ENCODE measurements at places on chromosomes 16 and 17.

- no peak for DNase-seq
Observed at GRCh38 chr17:74028354-74029116, 174.9 kb upstream of the RPL38 start.

DNA sequence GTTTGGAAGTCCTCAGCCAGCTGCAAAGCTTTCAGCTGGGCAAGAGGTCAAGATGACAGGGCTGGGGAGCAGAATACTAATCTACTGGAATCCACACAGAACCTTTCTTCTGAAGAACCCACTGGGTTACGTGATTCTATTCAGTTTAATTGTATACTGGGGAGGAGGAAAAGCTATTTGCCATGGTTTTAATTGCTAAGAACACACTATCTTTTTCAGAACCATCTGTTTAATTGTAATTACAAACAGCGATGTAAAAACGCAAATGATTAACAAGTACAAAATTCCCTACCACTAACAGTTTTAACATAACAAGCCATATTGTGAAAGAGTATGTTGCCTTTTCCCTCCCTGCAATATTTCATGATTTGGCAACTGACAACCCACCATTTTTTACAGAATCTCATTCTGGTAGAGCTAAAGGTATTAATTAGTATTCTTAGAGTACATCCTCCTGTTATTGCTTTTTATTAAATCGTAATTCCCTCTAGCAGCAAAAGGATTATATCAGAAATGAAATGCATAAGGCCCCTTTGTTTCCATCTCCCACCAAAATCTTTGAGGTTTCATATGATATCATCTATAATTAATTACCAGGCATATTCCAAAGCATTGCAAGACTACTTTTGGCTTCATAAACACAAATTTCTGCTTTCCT, 12.1 kb downstream of the HYDIN start:
- DNase-seq, result no peak

DNA sequence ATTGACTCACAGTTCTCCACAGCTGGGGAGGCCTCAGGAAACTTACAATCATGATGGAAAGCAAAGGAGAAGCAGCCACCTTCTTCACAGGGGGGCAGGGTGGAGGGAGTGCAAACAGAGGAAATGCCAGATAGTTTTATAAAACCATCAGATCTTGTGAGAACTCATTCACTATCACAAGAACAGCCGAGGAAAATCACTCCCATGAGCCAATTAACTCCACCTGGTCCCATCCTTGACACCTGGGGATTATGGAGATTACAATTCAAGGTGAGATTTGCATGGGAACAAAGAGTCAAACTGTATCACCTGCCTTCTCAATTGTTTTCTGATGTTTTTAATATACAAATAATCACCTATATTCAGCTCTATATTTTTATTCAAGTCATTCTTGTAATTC, 1527.3 kb upstream of the GOT2 start:
- DNase-seq, result no peak

DNA sequence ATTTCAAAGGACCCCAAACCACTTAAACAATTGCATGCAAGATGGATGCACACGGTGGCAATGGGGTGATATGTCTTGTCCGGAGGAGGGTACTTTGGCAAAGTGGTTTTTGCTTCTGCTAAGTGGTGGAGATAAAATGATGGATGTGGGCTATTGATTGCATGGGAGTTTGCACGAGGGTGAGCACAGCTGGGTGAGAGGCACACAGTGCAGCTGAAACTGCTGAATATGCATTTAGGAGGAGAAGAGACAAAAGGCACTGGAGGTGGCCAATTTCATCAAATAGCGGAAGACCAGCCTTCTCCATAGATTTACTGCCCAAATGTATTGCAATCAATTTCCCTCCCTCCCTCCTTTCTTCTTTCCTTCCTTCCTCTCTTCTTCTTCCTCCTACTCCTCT, 414.4 kb upstream of the EEF2KMT start:
- no peak for DNase-seq

GRCh38 chr17:39208893-39209292, 8.8 kb downstream of the RPL19 start:
- no peak for DNase-seq

GRCh38 chr16:80055831-80056230, 455.3 kb upstream of the MAF start:
- no peak for DNase-seq

DNA sequence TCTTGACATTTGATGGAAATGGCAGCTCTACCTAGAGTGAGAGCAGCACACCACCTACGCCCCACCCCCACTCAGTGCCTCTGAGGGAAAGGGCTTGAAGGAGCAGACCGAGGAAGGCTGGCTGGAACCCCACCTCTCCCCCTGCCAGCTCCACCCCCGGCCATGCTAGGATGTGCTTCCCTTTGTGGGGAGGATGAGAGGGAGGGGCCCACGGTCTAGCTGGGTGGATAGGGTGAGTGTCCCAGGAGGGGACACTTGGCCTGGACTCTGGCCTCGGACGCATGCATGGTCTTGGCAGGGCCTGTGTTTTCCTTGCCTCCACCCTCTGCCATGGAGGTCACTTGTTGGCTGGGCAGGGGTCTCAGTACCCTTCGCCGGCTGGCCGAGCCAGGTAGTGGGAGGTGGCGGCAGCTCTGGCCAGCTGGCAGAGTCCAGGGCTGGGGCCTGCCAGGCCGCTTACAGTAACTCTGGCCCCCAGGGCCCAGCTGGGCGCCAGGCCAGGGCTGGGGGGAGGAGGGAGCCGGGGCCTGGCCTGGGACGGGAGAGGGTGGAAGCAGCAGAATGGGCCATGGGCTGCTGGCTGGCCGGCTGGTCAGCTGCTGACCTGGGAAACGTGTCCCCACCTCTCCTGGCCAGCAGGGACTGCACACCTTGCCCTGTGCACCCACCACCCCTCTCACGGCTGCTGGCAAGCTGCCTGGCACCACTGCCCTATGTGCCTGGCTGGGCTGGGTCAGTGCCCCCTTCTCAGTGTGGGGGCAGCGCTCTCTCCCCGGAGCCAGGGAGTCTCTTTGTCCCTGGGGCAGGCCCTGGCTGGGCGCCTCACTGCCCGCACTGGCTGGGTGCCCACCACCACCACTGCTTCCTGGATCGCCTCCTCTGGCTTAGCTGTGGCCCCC, 23.0 kb downstream of the RARA start:
- peak; percentile 53 for DNase-seq

DNA sequence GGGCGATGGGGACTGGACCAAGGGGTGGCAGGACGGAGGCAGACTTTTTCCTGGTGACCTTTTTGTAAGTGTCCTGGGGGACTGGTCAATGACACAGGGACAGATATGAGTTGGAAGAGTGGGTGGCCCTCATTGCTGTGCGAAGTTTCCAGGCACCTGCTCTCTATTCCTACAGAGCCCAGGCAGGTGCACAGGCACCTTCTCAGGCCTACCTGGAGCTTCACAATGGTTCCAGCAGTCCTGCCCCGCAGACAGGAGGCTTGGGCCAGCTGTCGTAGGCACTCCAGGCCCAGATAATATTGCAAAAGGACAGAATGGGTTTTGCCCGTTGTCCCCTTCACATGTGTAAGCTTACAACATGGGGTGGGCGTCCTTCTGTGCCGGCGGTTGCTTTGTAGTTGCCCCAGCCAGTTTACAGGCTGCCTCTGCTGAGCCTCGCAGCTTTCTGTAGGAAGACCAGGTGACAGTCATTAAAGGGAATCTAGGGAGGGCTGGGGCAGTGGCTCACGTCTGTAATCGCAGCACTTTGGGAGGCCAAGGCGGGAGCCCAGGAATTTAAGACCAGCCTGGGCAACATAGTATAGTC, 84.3 kb downstream of the ARHGAP23 start:
- DNase-seq, result no peak

GRCh38 chr17:47820033-47820789, 1.4 kb downstream of the OSBPL7 start:
- no peak for DNase-seq

DNA sequence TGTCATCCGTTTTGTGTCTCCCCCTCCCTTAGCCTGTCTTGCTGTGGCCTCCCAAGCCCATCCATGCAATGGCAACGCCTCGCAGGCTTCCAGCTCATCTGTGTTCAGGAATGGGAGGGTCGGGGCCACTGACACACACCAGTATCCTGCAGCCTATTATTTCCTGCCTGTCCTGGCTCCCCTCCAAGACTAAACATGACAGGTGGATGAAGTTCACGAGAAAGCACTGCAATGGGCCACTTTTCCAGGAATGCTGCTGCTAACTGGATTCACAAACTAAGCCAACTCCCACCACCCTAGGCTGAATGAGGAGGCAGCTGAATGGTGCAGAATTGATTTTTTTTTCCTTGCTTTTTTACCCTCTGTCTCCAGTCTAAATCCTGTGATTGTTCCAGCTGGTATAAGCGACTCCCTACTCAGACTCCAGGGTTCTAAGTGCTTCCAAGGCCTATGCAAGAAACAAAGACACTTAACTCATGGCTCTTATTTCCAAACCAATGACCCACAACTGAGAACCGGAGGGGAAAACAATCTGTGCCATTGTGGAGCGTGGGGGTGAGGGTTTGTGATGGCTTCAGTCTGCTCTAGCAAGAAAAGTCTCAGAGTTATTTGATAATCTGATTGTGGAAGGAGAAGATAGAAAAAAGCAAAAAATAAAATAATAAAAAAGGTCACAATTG, 23.3 kb downstream of the TMEM100 start:
- no peak for DNase-seq

DNA sequence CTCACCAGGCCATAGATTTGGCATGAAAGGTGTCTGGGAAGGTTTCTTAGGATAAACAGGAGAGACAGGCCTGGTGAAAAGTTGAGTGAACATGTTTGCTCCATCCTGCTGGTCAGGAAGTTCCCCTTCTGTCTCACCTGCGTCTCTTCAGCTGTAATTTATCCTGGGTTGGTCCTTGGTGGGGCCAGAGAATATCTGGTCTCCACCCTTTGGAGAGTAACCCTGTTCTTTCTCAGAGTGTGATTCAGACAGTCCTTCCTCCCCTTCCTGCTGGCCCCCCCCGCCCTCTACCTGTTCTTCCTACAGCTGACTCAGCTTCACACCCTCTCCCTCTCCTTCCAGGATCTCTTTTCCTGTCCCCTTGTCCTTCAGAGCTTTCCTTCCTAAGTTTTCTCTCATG, 17.1 kb downstream of the MINK1 start:
- DNase-seq, result no peak

GRCh38 chr17:64061178-64061898, 40.9 kb upstream of the ICAM2 start:
- no peak for DNase-seq

GRCh38 chr17:50696365-50696879, 11.3 kb downstream of the ANKRD40 start:
- DNase-seq, result no peak

DNA sequence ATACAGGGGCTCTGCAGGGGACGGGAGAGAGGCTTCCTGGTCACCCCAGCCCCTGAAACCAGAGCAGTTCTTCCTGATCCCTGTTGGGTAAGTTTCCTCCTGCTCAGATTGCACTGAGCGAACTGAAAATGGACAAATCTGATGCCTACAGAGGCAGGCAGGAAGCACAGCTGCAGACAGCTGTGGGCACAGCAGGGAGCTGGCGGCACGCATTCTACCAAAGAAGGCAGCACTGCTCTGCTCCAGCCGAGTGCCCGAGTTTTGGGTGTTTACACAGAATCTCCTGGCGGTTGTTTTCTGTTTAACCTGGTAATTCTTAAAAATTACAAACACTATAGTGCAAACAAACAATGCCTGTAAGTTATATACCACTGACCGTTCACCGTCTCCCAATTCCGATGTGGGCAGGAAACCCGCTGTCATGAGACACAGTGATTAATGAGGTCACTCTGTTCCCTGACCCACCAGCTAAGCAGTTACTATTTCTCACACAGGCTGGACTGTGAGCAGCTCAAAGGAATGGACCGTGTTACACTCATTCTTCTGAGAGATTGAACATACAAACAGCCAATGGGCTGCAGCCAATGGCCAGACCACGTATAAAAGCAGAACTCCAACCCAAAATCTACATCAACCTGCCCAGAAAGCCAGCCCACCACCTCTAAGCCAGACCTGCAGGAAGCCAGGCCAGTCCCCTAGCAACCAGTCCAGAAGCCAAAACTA, 25.5 kb downstream of the NSMCE1 start:
- no peak for DNase-seq

DNA sequence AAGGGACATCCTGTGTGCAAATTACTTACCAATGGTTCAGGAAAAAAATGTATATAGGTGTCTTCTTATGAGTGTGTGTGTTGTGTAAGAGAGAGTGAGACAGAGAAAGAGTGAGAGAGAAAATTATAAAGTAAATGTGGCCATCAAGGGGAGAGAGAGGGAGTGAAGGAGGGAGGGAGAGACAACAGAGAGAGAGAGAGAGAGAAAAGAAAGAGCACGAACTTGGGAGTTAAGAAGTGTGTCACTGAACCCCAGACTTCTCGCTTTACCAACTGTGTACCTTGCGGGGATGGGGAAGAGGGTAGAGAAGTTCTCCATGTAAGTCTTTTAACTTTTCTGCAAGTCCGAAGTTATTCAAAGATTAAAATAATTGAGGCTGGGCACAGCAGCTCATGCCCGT, 28.8 kb upstream of the ARL4D start:
- DNase-seq, result no peak

DNA sequence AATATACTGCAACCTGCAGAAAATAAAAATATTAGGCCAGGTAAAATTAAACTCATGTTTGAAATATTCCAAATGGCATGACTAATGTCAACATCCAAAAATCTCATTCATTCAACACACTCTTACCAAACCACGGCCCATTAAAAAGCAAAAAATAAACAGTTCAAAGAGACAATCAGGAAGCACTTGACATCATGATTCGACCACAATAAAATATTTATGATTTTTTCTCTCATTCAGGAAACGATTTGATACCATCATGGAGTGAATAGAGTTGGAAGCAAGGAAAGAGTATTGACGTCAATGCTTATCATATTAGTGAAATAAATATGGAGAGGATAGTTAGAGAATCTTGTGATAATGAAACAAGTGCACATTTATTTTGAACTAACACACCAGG, 354.1 kb downstream of the KCNJ2 start:
- DNase-seq, result no peak

DNA sequence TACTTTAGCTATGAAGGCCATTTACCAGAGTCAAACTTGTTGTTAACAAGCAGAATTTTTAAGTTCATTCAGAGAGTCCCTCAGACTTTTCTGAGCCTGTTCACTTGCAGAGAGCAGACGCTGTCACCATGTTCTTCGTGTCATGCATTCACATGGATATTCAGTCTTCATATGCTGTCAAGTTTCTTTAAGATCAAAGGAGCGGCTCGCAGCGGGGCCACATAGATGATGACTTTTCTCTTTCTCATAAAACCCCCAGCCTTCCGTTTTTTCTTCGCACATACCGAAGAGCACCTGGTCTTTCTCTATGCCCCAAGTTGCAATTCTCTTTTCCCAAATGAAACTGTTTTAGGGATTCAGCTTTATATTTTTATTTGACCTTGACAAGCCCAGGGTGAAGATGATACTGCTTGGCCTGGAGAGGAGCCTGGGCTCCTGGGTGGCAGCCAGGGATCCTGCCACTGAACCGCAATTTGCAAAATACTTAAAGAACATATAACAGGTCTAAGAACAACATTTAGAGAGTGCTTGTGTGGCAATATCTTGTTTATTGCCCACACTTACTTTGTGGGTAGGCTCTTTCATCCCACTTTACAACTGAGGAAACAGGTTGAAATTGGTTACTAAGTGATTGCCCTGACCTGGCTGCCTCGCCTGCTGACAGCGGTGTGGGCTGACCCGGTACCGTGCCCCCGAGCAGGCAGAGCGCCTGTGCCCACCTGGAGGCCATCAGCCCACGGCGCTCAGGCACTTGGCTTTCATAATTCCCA, 22.9 kb downstream of the SEC14L1 start:
- DNase-seq, result no peak
